ENCODE measurements at places on chromosomes 2 and 18.

- DNase-seq: no peak
These were observed 17.8 kb downstream of the ERFE start for GRCh38 chr2:238176613-238177012.

- no peak for DNase-seq
These were observed 613.9 kb upstream of the LRATD1 start for GRCh38 chr2:14018620-14019019.

- DNase-seq: no peak
These were observed 134.4 kb downstream of the MAIP1 start for GRCh38 chr2:200089756-200090109.

- DNase-seq: no peak
These were observed 19.3 kb downstream of the CCT7 start for GRCh38 chr2:73253400-73253799.

- no peak for DNase-seq
These were observed 100.7 kb downstream of the LYPD6 start for GRCh38 chr2:149430743-149431736.

DNA sequence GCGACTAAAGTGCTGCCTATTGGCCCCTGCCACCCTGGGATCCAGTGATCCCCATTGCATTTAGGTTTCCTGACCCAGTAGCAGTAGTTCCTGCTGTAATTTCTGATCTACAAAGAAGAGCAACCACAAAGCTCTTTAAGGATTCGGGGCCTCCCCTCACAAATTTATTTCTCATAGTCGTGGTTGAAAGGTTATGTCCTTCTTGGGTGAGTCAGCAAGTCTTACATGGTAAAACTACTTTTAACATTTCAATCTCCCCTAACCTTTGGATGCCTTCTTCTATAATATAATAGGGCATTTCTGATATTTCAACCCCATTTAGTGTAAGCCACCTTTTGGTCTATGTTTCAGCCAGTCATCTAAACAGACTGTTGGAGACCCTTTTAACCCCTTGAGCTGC lies 14.9 kb downstream of the PIKFYVE start:
- DNase-seq: no peak

GRCh38 chr2:160502478-160502877 lies 8.9 kb upstream of the RBMS1 start:
- no peak for DNase-seq

- DNase-seq: no peak
These were observed 44.5 kb upstream of the RMDN2 start for GRCh38 chr2:37880551-37880950.

DNA sequence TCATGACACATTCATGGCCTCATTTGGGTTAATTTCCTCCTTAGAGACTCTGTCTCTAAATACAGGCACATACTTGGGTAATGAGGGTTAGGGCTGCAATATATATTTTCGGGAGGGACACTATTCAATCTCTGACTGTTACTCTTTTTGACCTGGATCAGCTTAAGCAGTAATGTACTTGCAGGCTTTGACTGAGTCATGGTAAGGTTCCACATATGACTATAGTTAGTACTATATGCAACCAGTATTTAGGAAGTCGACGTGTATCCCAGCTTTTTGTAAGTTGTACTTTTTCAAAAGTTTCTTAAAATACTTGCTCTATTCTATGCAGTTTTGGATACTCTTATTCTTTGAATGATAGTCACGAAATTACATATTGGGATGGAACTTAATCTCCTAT lies 37.2 kb upstream of the CDH19 start:
- DNase-seq: no peak

DNA sequence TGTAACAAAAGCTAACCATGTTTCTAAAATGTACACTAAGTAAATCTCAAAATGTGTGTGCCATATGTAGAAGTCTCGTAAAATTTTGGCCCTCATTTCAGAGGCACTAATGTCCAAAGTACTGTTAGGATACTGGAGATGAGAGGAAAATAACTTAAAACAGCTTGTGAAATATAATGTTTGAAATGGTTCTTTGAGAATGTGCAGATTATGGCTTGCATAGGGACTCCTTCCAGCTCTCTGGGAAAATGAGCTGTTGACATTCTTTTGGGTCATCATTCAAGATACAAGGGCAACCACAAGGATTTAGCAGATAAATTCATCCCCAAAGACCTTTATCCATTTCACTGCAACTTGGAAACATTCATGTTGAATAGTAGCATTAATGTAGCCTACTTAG lies 38.1 kb upstream of the OTX1 start:
- DNase-seq: no peak

Measured in CMK (cell line).